ENCODE measurements at places on chromosomes 3 and 15.

DNA sequence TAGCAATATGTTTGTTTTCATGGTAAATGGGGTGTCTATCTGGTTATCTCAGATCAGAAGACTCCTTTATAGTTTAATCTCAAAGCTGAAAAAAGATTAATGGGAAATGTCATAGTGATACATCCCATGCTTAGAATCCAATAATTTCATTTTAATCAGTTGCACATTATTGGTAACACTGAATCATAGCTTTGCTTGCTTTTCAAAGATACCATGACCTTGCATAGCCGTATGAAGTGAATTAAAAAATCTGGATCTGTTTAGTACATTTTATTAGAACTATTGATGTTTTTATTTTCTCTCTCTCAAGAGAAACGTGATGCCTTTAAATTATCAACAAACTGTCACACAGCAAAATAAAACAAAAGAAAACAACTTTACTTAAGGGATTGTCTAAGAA lies 506.7 kb upstream of the SGO1 start:
- DNase-seq, result no peak

DNA sequence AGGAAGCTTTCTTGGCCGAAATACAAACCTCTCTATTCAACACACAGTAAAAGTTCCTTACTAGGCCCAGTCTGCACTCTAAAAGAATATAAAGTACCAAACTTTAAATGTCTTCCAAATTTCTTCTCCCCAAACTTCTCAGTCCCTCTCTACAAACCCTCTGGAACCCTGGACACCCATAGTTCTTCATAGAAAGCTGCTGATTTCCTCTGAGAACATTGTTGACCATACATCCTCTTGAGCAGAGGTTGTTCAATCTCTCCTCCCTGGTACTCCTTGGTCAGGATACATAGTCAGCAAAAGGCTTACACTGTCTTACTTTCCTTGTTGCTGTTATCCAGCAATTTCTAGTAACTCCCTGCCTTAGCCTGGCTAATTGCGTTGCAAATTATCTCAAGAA lies 3.1 kb upstream of the ACAP2 start:
- DNase-seq, result no peak

DNA sequence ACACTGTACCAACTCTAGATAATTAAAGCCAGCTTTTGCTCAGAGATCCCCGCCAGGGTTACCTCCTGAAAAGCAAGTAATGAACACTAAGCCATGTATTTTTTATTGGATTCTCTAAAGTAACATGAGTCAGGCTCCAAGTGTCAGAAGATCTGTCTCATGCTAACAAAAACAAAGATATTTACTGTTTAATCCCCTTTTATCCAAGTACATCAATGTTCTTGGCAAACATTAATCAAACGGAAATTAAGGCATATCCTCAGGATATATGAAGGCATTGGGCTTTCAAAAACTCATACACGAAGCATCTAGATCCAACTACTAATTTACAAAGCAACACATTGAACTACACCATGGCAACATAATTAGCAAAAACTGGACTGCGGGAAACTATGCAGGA lies 37.2 kb downstream of the MYO5A start:
- DNase-seq, result no peak

DNA sequence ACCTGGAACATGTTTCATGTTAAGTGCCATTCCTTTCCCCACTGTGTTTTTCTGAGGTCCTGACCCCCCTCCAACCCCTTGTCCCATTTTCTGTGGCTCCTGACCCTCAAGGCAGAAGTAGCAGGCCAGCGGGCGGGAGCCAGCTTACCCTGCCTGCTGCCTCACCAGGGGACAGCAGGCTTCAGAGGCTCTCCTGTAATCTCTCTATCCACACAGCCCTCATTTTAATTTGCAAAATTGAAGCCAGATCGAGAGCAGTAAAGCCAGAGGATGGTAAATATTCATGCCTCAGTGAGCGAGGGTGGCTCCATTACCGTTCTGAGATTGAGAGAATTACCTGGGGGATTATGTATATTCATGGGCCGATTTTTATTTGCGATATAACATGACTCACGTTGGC lies 147.6 kb downstream of the DNAJB8 start:
- no peak for DNase-seq

- DNase-seq, result no peak
These were observed 16.9 kb upstream of the CORO2B start for GRCh38 chr15:68561901-68562300.

DNA sequence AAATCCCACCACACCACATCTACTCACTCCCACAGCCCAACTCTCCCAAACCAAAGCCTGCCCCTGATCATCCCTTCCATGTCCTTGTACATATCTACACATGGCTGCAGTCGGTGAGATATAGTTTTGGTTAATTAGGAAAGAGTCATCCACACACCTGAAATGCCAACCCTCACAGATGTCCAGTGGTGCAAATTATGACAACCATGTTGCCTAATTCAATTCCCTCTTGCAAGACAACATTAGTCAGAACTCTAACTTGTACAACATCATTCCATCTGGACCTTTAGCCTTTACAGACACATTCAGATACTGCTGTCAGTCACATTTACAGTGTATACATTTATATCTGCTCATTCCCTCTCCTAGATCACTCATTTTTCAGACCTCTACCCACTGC lies 41.2 kb downstream of the TUBGCP4 start:
- DNase-seq, result no peak

DNA sequence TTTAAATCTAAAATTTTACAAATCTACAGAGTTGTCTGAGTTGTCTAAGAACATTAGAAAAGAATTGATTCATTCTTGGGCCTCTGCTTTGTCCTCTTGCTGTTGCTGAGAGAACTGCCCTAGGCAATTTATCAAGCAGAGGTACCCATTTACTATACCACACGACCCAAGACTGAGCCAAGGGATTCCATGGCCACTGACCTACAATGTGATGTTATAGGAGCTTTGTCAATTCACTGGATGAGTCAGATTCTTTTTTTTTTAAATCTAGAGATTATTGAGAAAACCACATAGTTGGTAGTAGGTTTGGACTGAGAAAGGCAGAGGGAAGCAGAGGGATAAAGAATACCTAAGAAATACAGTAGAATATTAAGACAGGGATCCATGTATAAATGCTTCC lies 55.3 kb downstream of the TRAT1 start:
- DNase-seq, result no peak

DNA sequence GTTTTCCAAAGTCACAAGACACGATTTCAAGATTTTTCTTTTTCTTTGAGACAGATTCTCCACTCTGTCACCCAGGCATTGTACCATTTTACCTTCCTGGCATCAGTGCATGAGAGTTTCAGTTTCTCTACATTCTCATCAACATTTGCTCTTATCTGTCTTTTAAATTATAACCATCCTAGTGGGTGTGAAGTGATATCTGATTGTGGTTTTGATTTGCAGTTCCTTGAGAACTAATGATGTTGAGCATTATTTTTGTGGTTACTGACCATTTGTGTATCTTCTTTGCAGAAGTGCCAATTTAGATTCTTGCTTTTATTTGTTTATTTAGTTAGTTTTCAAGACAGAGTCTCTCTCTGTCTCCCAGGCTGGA lies 41.2 kb downstream of the ADIPOQ start:
- no peak for DNase-seq

- DNase-seq, result no peak
These were observed 156.9 kb downstream of the FBLN2 start for GRCh38 chr3:13705702-13706280.

- DNase-seq, result no peak
These were observed 584 bp upstream of the XCR1 start for GRCh38 chr3:46027736-46028397.

- DNase-seq, result no peak
These were observed 2.3 kb downstream of the POPDC2 start for GRCh38 chr3:119657887-119658702.

GRCh38 chr3:101938262-101938847 lies 89.0 kb downstream of the NFKBIZ start:
- DNase-seq, result no peak

DNA sequence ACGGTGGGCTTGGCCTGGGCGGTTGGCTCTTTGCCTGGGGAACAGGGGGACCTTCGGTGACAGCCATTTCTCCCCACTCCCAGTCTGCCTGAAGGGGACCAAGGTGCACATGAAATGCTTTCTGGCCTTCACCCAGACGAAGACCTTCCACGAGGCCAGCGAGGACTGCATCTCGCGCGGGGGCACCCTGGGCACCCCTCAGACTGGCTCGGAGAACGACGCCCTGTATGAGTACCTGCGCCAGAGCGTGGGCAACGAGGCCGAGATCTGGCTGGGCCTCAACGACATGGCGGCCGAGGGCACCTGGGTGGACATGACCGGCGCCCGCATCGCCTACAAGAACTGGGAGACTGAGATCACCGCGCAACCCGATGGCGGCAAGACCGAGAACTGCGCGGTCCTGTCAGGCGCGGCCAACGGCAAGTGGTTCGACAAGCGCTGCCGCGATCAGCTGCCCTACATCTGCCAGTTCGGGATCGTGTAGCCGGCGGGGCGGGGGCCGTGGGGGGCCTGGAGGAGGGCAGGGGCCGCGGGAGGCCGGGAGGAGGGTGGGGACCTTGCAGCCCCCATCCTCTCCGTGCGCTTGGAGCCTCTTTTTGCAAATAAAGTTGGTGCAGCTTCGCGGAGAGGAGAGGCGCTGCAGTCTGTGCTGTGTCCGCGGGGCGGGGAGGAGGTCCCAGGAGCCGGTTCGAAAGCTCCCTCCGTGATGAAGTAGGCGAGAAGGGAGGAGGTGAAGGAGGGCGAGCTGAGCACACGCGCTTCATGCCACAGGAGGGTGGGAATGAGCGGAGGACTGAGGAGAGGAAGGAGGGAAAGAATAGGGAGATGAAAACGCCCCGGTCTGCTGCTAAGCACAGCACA lies 9.6 kb downstream of the CLEC3B start:
- no peak for DNase-seq

- no peak for DNase-seq
These were observed 194.0 kb upstream of the FEZF2 start for GRCh38 chr3:62567097-62568021.

- DNase-seq, result no peak
These were observed 32.2 kb upstream of the FMN1 start for GRCh38 chr15:33226559-33227181.

DNA sequence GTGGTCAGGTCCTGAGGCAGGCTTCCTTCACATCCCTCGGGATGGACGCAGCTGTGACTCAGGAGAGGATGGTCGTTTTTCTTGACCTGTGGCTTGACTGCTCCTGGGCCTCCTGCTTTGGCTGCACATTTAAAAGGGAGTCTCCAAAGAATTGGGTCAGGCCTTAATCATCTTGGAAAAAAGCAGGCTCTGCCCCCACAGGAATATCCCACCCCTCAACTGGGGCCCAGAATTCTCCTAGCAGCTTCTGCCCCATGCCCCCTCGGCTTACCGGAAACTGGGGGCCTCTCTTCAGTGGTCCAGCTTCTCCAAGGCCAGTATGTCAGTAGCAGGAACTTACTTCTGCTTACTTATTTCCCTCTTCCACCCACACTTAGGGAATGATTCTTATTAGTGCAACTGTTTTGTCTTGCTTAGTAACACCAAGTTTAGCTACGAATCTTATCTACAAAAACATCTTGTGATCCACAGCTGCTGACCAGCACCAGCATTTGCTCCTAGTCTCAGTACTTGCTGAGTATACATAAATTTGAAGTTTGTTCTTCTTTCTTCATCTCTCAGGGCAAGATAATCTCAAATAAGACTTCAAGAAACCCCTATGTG lies 35.7 kb downstream of the ATG7 start:
- DNase-seq, result no peak

- no peak for DNase-seq
These were observed 260.2 kb downstream of the CGGBP1 start for GRCh38 chr3:87798567-87798947.

GRCh38 chr15:66842710-66843441 lies 140.8 kb downstream of the SMAD6 start:
- no peak for DNase-seq

DNA sequence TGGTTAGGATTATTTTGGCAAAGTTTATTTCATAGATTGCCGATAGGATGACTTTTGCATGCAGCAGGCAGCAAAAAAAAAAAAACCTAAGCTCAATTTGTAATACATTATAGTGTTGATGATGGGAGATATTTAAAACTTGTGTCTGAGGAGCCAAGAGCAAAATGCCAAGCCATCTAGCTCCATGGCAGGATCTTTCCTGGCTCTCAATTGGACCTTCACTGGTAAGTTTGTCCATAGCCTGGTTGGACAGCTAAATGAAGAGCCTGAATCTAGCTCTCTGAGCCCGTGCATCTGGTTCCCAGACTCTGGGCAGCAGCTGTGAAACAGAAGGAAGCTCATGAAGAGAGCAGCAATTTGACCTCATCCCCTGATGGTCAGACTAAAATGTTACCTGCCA lies 17.5 kb downstream of the STAC start:
- DNase-seq, result no peak

GRCh38 chr15:89413877-89414276 lies 79.3 kb upstream of the POLG start:
- no peak for DNase-seq

GRCh38 chr3:40593351-40593750 lies 68.6 kb downstream of the ZNF621 start:
- no peak for DNase-seq

GRCh38 chr3:16122155-16122554 lies 52.3 kb upstream of the GALNT15 start:
- DNase-seq, result no peak

DNA sequence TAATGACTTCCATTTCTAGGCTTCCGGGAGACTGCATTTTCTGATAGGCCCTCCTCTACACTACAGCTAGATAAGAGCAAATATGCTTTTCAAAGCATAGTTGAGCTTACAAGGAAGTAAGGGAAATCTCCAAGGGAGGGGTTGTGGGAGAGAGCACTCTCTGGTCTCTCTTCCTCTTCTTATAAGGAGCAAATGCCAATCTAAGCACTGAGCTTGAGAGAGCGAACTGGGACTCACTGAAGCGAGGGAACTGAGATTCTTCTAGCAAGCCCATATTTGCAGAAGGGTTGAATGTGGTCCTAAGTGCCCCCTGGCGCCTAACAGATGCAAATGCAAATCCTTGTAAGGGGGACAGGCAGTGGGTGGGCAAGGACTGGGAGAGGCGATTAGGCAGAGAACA lies 164.8 kb downstream of the ERC2 start:
- DNase-seq, result no peak

DNA sequence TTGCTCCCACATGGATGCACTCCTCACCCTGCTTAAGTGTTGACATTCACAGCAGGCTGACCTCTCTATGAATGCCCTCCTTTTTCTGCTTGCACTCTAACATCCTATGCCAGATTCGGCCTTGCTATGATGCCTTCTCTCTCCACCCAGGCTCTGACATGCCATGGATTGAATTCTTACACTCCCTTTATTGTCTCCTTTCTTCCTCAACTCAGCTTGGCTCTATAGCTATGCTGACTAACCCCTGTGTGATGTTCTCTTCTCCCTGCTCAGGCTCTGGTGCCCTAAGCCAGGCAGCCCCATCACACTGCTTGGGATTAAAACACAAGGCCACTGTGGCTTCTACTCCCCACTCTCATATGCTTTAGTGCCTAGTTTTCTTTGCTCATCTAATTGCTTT lies 563.7 kb downstream of the NSUN3 start:
- DNase-seq, result no peak
